ENCODE measurements at places on chromosomes 13 and 19. TPM values are rescaled to one million over a fixed set of nuclear protein-coding genes. Genes with fewer than 3 reads are reported as not detected.

Gene TGDS
- 10.9 TPM for total RNA-seq

Gene DIAPH3
- total RNA-seq, result 2.6 TPM

Gene ZNF491
- 0.78 TPM for total RNA-seq

Gene PTGER1
- 0.56 TPM for total RNA-seq

Gene COL5A3
- total RNA-seq, result 52.1 TPM

Gene CEACAM3
- not detected for total RNA-seq

Gene S1PR2
- 26.8 TPM for total RNA-seq

Gene POU4F1
- not detected for total RNA-seq

Gene DACT3
- total RNA-seq, result 8.4 TPM

Gene CNFN
- not detected for total RNA-seq

Gene KLK7
- total RNA-seq, result not detected

Gene ZNF546
- 9.4 TPM for total RNA-seq
